ENCODE measurements at places on chromosomes 7 and 10. TPM values are rescaled to one million over a fixed set of nuclear protein-coding genes. Genes with fewer than 3 reads are reported as not detected.

DNA sequence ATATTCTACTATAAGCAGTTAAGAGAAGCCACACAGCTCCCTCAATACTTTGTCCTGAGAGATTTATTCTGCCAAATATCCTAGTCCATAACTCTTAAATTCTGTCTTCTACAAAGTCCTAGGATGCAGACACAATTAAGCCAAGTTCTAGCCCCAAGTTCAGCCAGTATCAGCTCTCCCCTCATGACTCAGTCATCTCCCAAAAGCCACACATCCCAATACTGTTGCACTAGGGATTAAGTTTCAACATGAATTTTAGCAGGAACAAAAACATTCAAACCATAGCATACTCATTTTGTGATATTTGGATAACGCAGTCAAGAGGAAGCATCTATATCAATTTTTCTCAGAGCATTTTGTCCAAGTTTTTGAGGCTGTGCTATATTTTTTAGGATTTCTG lies 277.4 kb downstream of the FZD1 start:
- no peak for DNase-seq

DNA sequence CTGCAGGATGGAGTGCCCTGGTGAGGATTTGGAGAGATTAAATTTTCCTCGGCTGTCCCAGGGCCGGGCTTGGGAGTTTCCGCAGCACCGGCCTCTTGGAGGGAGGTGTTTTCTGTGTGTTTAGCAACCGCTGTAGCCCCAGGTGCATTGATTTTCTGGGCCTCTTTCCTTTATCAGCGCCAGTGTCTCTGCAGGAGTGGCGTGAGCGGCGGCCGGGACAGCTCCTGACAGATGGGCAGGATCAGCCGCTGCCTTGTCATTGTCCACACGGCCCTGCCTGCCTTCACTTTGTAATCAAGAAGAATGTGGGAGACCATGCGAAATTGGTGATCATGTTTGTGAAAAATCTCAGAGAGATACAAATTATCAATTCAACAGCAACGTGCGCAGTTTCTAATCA lies 32.4 kb downstream of the NKX6-2 start:
- DNase-seq: no peak

DNA sequence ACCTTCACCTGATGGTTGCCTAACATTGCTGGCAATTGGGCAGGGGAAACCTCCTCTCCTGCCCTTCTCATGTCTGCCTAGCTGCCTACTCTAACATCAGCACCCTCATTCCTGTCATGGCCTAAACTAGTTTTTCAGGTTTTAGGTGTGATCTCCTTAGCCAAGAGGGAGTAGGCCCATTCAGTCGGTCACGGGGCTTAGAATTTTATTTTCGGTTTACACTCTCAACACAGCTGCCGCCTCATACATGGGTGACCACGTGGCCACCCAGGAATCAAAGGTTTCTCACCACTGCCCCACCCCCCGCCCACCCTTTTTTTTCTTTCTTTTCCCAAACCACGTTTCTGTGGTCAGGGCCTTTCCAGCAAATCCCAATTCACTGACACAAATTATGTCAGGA lies 97.2 kb downstream of the RALA start:
- no peak for DNase-seq

- DNase-seq: no peak
Measured at GRCh38 chr7:98797150-98797549, 72.7 kb downstream of the TMEM130 start.

- DNase-seq: no peak
Measured at GRCh38 chr7:77270094-77270480, 70.5 kb upstream of the FGL2 start.

DNA sequence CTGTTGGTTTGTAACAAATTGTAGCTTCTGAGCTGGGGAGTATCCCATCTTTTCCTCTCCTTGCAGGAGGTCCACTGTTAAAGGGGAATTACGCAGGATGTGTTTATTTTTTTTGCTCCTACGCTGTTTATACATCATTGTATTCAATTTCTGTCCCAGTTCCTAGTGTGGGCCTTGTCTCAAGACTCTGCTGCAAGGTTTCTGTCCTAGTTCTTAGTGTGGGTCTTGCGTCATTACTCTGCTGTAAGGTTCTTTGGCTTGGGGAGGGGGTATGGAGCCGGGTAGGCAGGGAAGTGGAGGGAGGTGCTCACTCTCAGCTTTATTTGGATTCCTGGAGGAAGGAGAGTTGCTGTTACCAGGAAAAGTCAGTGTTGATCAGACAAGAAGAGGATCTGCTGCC lies 64.0 kb upstream of the TRIM8 start:
- no peak for DNase-seq

DNA sequence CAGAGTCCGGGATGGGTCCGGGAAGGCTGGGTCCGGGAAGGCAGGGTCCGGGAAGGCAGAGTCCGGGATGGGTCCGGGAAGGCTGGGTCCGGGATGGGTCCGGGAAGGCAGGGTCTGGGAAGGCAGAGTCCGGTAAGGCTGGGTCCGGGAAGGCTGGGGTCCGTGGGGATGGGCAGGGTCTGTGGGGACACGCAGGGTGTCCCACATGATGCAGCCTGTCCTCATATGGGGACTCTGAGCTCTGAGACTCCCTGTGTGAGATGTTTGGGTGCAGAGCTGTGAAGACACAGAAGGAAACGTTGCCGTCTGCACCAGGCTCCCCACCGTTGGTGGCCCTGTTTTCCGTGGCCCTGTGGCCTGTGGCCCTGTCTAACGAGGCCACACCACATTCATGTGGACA lies 45.7 kb upstream of the ADGRA1 start:
- DNase-seq: no peak

GRCh38 chr7:121261207-121261884 lies 67.5 kb upstream of the WNT16 start:
- no peak for DNase-seq

DNA sequence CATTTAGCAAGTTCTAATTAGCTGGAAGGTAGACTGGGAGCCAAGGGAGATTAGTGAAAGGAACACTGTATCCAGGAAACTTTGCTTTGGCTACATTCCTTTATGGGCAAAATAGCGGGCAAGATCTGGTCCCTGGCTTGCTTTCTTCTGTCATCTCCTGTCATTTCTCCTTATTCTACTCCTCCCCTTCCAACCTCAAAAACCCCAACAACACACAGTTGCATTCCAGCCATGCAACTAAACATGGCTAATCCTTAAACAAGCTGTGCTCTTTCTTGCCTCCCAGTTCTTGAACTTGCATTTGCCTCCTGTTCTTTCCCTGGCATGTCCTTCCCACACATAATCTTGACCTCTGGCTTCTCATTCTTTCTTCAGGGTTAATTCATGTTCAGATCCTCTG lies 59.5 kb upstream of the CDCA7L start:
- DNase-seq: no peak

DNA sequence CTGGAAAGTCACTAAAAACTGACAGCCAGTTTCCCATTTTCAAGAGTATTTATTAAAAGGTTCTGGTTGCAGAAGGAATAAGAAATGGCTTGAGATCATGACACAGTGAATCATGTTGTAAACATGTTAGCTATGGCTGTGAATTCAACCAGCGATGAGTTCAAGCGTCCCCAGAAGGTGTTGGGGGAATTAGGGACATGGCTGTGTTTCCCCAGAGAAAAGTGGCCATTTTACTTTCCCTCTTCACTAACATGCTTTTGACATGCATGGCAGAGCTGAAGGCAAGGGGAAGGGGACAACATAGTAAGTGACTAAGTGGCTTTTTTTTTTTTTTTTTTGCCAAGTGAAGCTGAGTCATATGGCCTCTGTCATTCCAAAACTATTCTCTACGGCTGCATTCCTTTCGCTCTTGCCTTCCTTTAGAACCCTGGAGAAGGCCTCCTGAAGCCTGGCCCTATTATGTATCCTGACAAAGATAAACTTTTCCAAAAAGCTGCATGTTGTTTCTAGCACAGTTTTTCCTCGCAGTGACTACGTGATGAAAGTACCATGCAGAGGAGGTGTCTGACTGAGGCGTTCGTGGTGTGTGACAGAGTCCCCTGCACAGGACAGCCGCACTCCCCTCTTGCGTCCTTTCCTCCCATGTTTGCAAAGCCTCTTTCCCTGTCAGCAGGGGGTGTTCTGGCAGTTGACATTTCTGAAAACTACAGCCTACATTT lies 46.9 kb downstream of the EGFR start:
- no peak for DNase-seq

Gene NUDT13
- total RNA-seq: 2.2 TPM

Gene UCN3
- not detected for total RNA-seq

Gene CREB5
- 20.1 TPM for total RNA-seq

Gene VAX1
- total RNA-seq: not detected

Gene PKD1L1
- total RNA-seq: 1.5 TPM

Gene THSD7A
- total RNA-seq: 30.9 TPM

All from sciatic nerve (tissue), 2 donors.